ENCODE measurements at places on chromosomes 5 and 9.

DNA sequence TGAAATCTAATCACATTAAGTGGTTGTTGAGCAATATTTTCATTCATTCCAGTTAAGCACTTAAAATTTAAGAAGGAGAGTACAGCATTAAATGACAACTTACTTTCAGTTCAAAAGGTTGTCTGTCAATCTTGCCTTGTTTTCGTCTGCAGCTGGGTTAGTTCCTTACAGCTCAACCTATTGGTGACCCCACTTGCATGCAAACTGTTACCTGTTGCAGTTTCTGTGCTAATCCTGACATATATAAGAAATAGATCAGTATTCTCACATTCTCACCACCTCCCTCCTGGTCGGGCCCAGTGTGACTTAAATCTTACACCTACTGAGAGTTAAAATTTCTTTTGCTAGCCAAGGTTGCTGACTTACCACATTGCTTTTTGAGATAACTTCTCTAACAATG is 191.8 kb upstream of the SMC2 start:
- DNase-seq, result no peak

DNA sequence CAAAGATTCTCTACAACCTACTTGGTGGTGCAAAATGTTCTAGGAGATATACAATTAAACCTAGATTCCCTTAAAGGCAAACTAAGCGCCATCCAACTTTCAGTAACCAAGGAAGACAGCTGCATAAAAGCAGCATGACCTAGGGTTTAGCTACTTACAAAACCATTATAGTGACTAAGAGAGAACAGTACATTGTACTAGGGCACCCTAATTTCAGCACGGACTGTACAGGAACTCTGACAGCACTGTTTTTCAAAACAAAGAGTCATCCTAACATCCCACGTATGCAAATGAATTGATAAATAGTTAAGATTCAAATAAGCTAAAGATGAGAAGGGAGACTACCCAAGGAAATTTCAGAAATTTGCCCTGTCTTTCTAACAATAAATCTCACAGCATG is 30.0 kb downstream of the STRBP start:
- no peak for DNase-seq

- DNase-seq, result no peak
Observed at GRCh38 chr5:132460846-132461568, 29.6 kb downstream of the IRF1 start.

DNA sequence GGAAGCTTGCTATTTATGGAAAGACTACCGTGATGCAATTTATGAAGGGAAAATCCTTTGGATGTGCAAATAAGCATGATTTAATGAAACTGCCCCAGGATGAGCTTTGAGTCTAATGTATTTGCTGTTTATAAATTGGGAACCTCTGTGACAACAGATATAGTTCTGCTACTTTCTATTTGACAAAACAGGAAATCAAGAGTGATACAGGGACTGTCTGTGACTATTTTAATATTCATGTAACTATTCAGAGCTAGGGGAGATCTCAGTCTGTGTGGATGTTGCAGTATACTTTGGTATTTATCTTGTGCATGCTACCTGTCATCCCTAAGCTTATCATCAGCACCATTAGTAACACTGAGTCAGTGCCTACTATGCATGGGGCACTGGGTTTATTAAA is 132.1 kb downstream of the PDZD2 start:
- DNase-seq, result no peak

DNA sequence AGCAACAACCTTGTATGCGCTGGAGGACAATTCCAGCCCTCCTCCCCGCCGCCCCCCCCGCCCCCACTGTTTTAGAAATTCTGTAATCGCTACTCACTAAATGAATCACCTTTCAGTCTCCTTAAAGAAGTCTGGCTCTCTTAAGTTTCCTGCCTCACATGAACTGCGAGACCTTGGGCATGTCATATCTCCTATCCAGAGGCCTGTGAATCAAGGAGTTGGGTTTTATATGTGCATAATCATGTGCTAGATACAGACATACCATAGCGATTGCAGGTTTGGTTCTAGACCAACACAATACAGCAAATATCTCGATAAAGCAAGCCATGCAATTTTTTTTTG is 337 bp upstream of the DMAC1 start:
- no peak for DNase-seq

DNA sequence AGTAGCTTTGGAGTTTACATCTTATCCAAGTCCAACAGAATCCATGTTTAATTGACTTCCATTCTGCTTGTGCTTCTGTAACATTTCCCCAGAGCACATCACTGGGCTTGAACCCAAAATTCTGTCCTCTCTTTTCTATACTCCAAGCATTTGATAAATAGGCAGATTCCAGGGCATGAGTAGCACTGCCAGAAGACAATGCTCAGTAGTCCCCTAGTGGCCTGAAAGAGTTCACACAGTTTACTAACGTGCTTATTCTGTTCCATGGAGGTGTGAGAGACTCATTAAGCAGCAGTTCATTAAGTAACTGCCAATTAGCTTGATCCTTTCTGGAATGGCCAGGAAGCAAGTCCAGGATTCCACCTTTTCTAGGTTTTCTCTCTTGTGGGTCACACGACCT is 9.4 kb upstream of the GABRA6 start:
- no peak for DNase-seq

DNA sequence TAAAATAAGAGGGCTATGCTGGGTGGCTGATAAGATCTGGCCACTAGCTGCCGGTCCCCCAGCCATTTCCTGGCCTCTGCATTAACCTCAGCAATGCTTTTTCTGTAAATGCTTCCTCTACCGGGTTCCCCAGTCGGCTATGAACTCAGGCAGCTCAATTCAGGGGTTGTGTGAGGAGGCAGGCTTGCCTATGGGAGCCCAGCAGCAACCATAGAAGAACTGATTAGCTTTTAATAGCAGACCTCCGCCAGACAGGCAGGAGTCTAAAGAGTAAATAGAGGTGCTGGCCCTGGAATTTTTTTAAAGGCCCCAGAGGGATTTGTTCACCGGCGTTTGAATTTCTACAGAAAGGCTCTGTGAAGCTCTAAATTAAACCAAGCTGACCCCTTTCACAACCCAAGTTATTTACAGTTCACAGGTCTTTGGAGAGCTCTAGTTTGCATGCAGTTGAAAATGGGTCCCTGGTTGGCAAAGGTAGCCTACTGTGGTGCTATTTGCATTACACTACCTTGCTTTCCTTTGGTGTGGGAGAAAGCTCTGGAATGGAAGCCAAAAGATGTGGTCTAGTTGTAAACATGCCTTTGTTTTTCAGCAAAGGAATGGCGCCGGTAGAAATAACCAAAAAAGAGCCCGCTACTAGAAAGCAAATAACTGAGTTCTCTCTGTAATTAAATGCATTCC is 289.7 kb upstream of the SEMA6A start:
- no peak for DNase-seq

DNA sequence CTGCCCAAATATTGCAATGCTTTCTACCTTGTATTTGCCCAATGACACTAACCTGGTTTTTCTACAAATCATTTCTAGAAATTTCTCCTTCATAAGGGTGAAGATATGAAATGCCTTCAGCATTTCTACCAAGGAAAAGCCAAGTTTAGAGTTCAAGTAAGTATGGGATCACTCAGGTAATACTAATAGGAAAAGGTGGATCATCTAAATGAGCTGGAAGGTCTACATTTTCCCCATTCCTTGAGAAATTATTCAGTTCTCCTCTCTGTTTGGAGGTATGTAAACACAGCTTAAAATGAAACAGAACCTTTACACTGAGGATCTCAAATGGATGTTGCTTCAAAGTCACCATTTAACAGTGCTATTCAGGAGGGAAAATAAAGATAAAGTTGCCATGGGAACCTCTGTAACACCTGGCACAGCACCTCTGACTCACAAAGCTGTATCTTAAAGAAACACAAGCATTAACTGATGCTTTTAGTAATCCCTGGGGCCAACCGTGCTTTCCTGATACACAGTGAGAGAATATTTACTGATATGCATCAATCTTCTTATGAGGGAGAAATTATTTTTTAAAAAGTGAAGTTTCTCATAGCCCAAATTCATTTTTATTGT is 161.3 kb downstream of the DRD1 start:
- DNase-seq, result no peak

GRCh38 chr5:170408226-170408625 is 19.1 kb upstream of the KCNMB1 start:
- no peak for DNase-seq

DNA sequence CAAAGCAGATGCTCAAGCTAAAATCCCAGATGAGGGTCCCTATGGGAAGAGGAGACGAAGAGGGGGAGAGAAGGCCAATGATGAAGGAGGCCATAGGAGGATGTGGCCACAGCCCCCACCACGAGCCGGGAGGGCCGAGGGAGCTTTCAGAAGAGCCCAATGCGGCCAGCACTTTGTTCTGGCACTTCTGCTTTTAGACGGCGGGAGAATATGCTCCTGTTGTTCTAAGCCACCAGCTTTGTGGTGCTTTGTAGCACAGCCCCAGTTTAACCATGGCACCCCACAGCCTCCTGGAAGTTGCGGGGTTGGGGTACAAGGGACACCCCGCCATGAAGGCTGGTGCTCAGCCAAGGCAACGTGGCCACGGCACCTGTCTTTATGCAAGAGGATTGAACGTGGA is 33.4 kb downstream of the LPCAT1 start:
- no peak for DNase-seq

DNA sequence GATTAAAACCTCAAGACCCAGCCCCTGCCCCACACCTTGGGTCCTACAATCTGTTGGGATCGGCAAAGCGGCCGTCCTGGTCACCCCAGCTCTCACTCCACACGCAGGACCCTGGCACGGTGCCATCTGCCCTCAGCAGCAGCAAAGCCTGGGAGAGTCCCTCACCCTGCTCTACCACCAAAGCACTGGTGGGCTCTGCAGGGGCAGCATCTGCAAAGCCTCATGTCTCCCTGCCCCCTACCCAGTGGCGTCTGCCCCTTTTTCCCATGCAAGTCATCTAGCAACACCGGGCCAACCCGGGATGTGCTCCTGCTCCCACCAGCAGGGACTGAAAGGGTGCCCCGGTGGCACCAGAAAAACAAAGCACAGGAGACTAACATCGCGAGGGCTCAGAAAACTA is 19.6 kb upstream of the CNOT6 start:
- DNase-seq, result no peak

- no peak for DNase-seq
Observed at GRCh38 chr5:5335700-5336264, 86.7 kb upstream of the ICE1 start.

GRCh38 chr5:70440-70839 is 21.5 kb upstream of the PLEKHG4B start:
- no peak for DNase-seq

DNA sequence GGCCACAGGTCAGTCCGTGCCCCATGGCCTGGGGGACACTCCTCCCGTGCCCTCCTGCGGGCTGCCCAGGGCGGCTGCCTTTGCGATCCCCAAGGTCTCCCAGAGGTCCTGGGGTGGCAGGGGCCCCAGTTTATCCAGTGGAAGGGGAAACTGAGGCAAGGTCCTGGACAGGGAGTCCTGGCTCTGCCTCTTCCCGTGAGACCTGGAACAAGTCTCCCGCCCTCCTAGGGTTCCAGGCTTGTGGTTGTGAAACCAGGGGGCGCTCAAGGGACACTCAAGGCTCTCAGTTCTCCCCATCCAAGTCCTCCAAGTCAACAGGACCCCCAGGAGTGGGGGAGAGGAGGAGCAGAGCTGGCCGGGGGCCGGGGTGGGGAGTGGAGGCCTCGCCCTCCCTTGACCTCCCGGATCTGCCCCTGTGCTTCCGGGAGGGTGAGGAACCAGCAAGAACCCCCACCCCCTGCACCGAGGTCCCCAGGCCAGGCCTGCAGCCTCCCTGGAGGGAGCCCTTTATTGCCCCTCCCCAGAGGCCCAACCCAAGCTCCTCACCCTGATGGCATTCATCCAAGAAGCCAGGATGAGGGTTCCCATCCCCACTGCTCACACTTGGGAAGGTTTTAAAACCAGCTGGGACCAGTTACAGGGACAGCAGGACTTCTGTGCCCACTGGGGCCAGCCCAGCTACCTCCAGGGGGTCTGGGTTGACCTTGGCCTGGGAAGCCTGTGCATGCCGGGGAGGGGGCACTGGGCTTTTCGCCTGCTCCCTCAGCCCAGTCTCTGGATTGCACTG is 24.7 kb upstream of the TMEM250 start:
- DNase-seq, result no peak

- peak; percentile 59 for DNase-seq
Observed at GRCh38 chr5:161546470-161547301, at the start of gene GABRB2. TSS of gene GABRB2 (minus strand) at chr5:161546725. CDS start at chr5:161546643, 82 bp downstream.

DNA sequence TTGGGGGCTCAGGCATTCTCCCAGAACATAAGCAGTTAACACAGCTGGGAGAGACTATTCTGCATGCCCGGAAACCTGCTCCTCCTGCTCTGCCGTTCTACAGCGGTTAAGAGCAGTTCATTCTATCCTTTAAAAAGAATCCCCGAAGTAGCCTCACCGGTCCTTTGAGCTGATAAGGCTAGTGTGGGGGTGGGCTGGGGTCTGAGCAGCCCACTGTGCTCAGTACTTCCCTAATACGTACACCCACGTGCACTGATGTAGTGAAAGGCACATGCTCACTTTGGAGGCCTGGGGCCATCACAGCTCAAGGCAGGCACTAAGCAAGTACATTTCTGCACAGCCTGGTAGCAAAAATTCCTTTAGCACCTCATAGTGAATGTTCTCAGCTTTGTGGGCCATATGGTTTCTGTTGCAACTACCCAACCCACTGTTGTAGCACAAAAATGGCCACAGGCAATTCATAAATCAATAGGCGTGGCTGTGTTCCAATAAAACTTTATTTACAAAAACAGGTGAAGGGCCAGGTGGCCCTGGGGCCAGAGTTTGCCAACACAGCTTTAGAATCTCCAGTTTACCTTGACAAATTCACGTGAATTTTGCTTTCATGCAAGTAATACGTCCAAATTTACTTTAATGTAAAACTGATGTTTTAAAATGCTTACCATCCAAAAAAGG is 136.4 kb downstream of the ZNF354C start:
- no peak for DNase-seq

GRCh38 chr9:89362647-89363310 is 44.5 kb downstream of the SECISBP2 start:
- DNase-seq, result peak; percentile 19

DNA sequence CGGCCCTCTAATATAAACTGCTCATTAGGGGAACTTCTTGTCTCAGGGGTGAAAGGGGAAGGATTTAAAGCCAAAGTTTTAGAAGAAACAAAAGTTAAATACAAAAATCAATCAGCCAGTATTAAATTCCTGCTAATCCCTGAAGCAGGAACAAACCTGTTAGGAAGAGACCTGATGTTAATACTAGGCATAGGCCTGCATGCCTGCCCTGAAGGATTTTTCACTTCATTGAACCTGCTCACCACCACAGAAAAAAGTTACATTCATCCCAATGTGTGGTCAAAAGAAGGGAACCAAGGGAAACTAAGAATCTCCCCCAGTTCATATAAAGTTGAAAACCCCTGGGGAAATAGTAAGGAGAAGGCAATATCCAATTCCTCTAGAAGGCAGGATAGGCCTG is 9.4 kb upstream of the RNF180 start:
- DNase-seq, result no peak

- DNase-seq, result no peak
Observed at GRCh38 chr9:79574781-79575180, 3.0 kb downstream of the TLE4 start.

- DNase-seq, result no peak
Observed at GRCh38 chr9:109256336-109256735, 64.5 kb downstream of the EPB41L4B start.

GRCh38 chr5:15326471-15326870 is 173.5 kb upstream of the FBXL7 start:
- DNase-seq, result no peak

- no peak for DNase-seq
Observed at GRCh38 chr9:103721056-103721455, 373.1 kb upstream of the SMC2 start.

- DNase-seq, result no peak
Observed at GRCh38 chr9:85892401-85892800, 48.5 kb upstream of the NAA35 start.

GRCh38 chr9:34139477-34140146 is 13.1 kb upstream of the DCAF12 start:
- DNase-seq, result no peak

GRCh38 chr5:88877826-88878225 is 5.2 kb downstream of the MEF2C start:
- no peak for DNase-seq
